ENCODE measurements at places on chromosomes 2 and 18. TPM values are rescaled to one million over a fixed set of nuclear protein-coding genes. Genes with fewer than 3 reads are reported as not detected.

The SULT1C3 gene
- not detected for total RNA-seq

The ABHD1 gene
- total RNA-seq, result not detected

The ACKR3 gene
- 74.1 TPM for total RNA-seq

The EMX1 gene
- total RNA-seq, result not detected

The ERICH2 gene
- not detected for total RNA-seq

The ARMC9 gene
- 11.8 TPM for total RNA-seq

The TBR1 gene
- not detected for total RNA-seq

The SCLY gene
- 13.6 TPM for total RNA-seq

The GIGYF2 gene
- 74.5 TPM for total RNA-seq

The CHRND gene
- not detected for total RNA-seq

The MTX2 gene
- 18.8 TPM for total RNA-seq

The CD28 gene
- total RNA-seq, result 15.7 TPM

The ANXA4 gene
- total RNA-seq, result 58.3 TPM

The RAB11FIP5 gene
- total RNA-seq, result 28.1 TPM

The ERMN gene
- total RNA-seq, result 0.32 TPM

The ABCG5 gene
- total RNA-seq, result not detected

The C2orf15 gene
- 0.32 TPM for total RNA-seq

The MYO3B gene
- total RNA-seq, result not detected

The PLGLB2 gene
- 0.93 TPM for total RNA-seq

The REEP1 gene
- total RNA-seq, result 0.96 TPM

The TTN gene
- 12.0 TPM for total RNA-seq

The TUBB8B gene
- not detected for total RNA-seq

The GATA6 gene
- 26.6 TPM for total RNA-seq

The DLGAP1 gene
- total RNA-seq, result 4.2 TPM

The B4GALT6 gene
- total RNA-seq, result 7.3 TPM

The GLI2 gene
- 4.1 TPM for total RNA-seq

The HNRNPLL gene
- 39.0 TPM for total RNA-seq

The RAD51AP2 gene
- not detected for total RNA-seq

The FAP gene
- 24.7 TPM for total RNA-seq

The MEIS1 gene
- 31.7 TPM for total RNA-seq

The RAX gene
- total RNA-seq, result not detected

The ZNF521 gene
- 20.4 TPM for total RNA-seq

The TDRD15 gene
- 0.06 TPM for total RNA-seq

The REG3G gene
- not detected for total RNA-seq

The DIPK1C gene
- not detected for total RNA-seq

The KIAA2012 gene
- total RNA-seq, result not detected

The CYTIP gene
- total RNA-seq, result 16.0 TPM

The PLCL1 gene
- 3.6 TPM for total RNA-seq

The ERFE gene
- 1.5 TPM for total RNA-seq

The RTP5 gene
- not detected for total RNA-seq

The CROCC2 gene
- not detected for total RNA-seq

The TMEM200C gene
- 0.32 TPM for total RNA-seq

The INO80D gene
- 22.1 TPM for total RNA-seq

Measured in mesenteric fat pad (tissue), 1 donor.